ENCODE measurements at places on chromosomes 6 and 20.

GRCh38 chr6:21398741-21399325 lies 194.7 kb upstream of the SOX4 start:
- no peak for DNase-seq

- DNase-seq: no peak
These were observed 2133.6 kb upstream of the DEFB115 start for GRCh38 chr20:29123861-29124260.

DNA sequence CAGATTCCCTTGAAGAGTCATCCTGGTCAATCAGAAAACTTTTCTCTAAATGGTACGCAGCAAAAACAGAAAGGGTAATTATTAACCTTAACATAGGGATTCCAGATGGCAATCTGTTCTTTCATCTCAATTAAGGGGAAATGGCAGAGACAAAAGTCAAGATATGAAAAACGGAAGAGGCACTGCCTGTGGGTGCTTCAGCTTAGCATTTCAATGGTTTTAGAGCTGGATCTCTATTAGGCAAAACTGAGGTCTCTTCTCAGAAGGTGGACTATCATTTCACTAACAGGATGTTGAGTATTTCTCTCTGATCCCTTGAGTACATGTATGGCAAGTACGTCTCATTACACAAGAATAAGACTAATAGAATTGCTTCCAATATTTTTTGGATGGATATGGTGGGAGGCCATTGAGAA lies 296.9 kb downstream of the HIVEP2 start:
- no peak for DNase-seq

GRCh38 chr6:35014341-35014740 lies 125.3 kb downstream of the ANKS1A start:
- peak; percentile 68 for DNase-seq

GRCh38 chr6:150894935-150895552 lies 29.5 kb downstream of the MTHFD1L start:
- no peak for DNase-seq

- DNase-seq: no peak
These were observed 60.0 kb upstream of the IER3 start for GRCh38 chr6:30804333-30804732.

- peak; percentile 11 for DNase-seq
These were observed 897 bp downstream of the CHD6 start for GRCh38 chr20:41617059-41617901.

DNA sequence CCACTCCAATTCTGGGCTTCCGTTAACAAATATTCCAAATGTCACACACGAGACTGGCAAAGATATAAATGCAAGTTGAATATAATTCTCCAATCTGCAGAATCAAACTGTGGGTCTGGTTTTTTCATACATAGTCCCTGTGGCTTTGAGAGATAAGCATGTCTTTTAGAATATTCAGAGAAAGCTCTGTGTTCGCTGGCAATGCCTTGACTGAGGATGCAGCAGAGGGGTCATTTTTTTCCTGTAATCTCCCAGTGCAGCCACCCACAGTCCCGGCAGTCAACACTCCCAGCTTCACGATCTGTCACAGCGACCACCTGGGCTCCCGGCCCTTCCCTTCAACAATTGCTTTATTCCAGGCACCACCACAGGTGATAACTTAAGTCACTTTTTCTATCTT lies 30.5 kb downstream of the MUC22 start:
- DNase-seq: no peak

GRCh38 chr6:54595844-54596243 lies 250.7 kb upstream of the FAM83B start:
- DNase-seq: no peak

DNA sequence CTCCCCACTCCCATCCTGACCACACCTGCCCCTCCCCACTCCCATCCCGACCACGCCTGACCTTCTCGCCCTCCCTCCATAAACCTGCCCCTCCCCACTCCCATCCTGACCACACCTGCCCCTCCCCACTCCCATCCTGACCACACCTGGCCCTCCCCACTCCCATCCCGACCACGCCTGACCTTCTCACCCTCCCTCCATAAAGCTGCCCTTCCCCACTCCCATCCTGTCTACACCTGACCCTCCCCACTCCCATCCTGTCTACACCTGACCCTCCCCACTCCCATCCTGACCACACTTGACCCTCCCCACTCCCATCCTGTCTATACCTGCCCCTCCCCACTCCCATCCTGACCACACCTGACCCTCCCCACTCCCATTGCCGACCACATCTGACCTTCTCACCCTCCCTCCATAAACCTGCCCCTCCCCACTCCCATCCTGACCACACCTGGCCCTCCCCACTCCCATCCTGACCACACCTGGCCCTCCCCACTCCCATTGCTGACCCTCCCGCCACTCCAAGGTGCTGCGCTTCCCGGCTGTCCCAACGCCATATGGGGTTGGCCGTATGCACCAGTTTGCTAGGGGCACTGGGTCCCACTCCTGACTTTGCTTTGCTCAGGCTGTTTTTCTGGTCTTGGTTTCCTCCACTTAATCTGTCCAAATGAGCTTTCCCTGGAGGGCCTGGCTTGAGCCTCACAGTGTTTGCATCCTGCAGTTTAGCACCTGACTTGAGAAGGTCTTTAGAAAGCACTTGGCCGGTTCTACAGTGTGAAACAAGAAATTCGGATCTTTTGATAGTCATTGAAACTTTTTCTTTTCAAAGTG lies 2.9 kb downstream of the KIF25 start:
- DNase-seq: no peak

DNA sequence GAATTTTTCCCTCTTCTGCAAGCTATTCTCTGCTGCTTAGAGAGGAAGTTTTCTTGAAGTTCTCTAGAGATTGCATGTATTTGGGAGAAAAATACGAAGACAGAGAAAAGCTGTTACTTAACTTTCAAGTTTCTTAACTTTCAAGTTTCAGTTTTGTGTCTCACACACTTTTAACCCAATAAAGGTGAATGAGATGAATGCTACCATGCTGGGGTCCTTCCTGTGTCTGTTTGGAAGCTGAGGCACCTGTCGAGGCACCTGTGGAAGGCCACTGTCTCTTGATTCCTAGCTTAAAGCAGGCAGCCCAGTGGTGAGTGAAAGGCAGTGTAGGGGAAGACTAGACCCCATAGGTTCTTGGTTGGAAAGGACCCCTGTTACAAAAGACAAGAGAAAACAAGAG lies 372.8 kb upstream of the JARID2 start:
- no peak for DNase-seq

DNA sequence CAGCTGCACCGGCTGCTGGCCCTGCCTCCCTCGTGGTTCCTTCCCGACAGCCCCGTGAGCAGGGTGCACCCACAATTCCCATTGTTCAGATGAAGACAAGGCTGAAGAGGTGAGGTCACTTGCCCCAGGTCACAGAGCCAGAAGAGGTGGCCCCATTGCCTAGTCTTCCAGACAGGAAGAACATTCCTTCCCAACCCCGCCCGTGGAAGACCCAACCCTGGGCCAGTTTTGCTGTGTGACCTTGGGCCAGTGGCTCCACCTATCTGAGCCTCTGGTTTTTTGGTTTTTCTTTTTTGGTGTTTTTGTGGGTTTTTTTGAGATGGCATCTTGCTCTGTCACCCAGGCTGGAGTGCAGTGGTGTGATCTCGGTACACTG lies 61.7 kb downstream of the RIPOR3 start:
- DNase-seq: no peak

DNA sequence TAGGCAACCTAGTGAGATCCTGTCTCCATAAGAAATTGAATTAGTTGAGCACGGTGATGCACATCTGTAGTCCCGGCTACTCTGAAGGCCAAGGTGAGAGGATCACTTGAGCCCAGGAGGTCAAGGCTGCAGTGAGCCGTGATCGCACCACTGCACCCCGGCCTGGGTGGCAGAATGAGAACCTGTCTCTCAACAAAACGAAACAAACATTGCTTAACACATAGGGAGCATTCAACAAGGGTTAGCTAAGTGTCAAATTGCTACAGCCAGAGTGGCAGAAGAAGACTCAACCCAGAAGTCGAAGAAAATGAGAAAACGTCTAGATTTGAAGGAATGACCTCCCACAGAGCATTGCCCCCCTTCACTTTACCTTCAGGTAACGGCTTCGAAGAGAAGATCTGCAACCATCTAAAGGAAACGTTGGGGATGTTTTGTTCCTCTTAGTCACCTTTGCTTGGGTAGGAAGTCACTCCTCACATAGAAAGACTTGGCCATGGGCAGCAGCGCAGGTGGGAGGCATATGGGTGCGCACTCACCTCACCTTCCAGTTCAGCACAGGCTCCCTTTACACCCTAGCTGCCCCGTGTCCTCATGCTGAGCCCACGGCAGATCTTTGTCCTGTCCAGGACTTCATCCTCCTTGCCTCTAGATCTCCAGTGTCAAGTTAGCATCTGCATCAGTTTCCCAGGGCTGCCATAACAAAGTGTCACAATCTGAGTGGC lies 63.7 kb upstream of the SHLD1 start:
- no peak for DNase-seq

- no peak for DNase-seq
These were observed 36.0 kb upstream of the MTRF1L start for GRCh38 chr6:153038378-153039057.

DNA sequence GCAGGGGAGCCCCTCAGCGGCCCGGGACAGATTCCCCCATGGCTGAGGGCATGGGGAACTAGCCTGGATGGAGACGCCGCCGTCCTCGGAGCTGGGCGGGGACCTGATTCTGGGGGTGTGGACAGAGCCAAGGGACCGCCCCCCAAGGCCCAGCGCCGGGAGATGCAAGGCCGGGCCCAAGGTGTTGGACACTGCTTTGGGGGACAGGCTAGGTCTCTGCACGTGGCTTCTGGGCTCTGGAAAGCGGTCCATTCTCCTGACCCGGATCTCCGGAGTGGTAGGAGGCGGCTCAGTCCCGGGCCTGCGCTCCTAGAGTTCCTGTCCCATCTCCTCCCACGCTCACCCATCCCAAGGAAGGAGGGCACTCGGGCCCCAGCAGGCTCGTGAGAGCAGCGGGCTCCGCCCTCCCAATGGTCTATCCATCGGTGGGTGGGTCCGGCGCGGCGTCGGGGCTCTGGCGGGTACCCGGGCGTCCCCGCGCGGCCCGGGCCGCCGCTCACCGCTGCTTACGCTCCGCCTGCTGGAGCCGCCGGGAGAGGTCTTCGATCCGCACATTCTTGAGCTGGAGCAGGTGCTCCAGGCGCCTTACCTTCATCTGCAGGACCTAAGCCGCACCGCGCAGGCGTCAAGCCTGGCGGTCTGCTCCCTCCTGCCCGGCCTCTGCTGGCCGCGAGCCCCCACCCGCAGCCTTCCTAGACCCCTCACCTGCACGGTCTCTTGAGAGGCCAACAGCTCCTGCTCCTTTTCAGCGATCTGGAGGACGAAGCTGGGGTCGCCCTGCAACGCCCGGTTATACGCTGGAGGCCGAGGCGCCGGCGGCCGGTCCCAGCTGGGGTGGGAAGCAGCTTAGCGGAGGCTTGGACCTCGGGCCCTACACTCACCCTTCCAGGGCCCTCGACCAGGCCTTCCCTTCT lies 3.3 kb downstream of the SPEF1 start:
- DNase-seq: no peak

DNA sequence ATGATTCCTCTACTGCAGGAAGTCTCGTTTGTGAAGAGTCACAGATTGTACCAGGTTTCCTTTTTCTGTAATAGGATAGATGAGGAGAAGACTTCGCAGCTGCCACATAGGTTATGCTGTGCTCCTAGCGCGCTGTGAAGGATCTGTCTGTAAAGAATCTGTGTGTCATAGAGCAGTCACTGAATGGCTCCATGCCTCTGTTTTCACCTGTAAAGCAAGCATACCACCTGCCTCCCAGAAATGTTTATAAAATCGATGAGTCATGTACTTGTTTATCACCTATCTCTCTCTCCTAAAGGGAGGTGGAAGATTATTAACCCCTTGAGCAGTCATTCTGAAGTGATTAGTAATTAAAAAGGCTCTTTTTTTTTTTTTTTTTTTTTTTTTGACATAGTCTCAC lies 86.6 kb downstream of the TFAP2B start:
- DNase-seq: no peak

DNA sequence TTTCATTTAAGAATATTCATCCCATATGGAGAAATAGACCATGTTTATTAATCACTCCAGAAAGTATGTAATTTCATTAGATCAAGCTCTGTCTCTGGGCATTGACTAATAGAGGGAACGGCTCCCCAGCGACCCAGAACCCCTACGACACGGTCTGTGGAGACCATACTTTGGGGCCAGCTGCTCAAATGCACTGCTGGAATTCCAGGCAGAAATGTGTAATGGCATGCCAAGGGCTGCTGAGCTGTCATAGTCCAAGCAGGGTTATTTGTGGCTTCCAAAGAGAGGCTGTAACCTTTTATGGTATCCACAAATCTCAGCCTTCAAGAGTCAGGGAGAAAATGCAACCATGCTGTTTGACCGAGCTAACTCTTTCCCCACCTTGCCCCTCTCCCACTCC lies 755.8 kb downstream of the DHX35 start:
- DNase-seq: no peak

- DNase-seq: no peak
These were observed 625.9 kb upstream of the EPHA7 start for GRCh38 chr6:94045099-94045829.

GRCh38 chr20:11454966-11455799 lies 462.5 kb upstream of the BTBD3 start:
- DNase-seq: no peak

- no peak for DNase-seq
These were observed 68.1 kb upstream of the OGFRL1 start for GRCh38 chr6:71220466-71220865.

DNA sequence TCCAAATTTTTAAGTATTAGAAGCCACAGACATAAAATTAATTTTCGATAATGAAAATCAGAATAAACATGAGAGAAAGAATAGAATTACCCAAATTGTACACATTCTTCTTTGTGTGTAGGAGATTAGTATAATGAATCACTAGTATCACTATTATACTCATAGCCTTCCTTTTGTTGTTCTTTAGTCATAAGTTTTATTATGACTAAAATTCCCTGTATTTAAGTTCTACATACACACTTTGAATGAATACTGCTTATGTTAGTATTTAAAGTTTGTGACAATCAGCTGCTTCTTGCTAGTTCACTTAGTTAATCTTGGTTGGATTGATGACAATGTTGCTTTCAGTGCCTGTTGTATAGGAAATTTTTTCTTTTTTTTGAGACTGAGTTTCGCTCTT lies 72.7 kb downstream of the CCDC170 start:
- DNase-seq: no peak

- no peak for DNase-seq
These were observed 318.0 kb downstream of the BMP2 start for GRCh38 chr20:7085467-7085866.

- no peak for DNase-seq
These were observed 20.2 kb downstream of the MYLK4 start for GRCh38 chr6:2730353-2731107.

- no peak for DNase-seq
These were observed 8.6 kb upstream of the HECA start for GRCh38 chr6:139126255-139126654.
